Trophoblast cell (in vitro differentiated cells and primary cell): ENCODE measurements at places on chromosomes 12 and 14.
A peak's percentile ranks its signal among the peaks of the same experiment; 100 is the strongest.

- no peak overlapping the region for H3K4me3 ChIP-seq
- no peaks in the 10 kb centered on the region for H3K27me3 ChIP-seq
- H3K36me3 ChIP-seq, result no peaks in the 10 kb centered on the region
- no peak for DNase-seq
- H3K4me1 ChIP-seq, result no peaks in the 10 kb centered on the region
Measured at GRCh38 chr12:26939953-26940352, 1.7 kb downstream of the FGFR1OP2 start.

DNA sequence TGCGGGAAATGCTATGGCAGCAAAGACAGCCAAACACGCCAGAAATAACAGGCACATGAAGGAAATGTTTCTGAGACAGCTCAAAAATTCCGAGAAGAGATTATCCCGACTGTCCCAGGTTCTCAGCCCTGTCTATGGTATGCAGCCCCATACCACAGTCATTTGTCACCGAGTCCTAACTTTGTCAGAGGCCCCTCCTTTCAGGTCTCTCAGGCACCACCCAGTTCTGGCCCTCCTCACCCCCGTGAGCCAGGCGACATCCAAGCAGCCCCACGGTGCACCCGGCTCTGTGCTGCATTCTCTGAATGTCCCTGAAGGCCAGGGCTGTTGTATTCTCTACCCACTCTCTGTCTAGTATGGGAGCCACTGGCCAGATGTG is 24.0 kb downstream of the SSH1 start:
- peak; percentile 75 for DNase-seq
- H3K36me3 ChIP-seq, result peaks cover 51% of the 10 kb centered on the region
- H3K27me3 ChIP-seq, result no peaks in the 10 kb centered on the region

GRCh38 chr12:50566066-50566465 is 61.3 kb downstream of the DIP2B start:
- H3K4me1 ChIP-seq, result peaks cover 6% of the 10 kb centered on the region
- no peaks in the 10 kb centered on the region for H3K36me3 ChIP-seq

DNA sequence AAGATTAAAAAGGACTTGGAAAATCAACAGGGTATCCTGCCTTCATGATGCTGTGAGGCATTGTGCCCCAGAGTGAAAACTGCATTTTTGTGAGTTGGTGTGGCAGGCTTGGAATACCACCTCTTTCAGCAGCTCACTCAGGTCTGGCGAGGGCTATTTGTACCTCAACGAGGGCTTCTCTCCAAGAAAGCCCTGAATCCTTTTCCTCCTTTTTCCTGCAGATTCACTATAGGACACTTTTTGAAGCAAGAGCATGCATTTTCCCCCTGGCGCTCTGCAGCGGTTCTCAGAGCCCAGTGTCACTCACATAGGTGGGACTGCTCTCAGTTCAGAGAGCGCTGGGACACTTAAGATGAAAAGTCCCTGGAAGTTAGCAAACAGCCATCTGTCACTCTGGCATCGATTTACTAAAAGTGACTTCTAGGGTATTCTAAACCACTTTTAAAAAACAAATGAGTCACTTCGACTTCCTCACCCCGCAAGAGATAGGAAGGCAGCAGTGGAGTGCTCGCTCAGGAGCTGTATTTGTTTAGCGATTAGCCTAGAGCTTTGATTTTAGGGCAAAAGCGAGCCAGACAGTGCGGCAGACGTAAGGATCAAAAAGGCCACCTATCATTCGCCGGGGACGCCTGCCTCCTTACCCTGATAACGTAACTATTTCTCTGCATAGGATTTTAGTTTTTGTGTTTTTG is 782 bp upstream of the LGR5 start:
- H3K27ac ChIP-seq, result no peak overlapping the region
- peaks cover 40% of the 10 kb centered on the region for H3K27me3 ChIP-seq
- peaks cover 13% of the 10 kb centered on the region for H3K4me1 ChIP-seq
- no peak overlapping the region for H3K4me3 ChIP-seq
- peaks cover 2% of the 10 kb centered on the region for H3K36me3 ChIP-seq

- no peak for DNase-seq
- no peak overlapping the region for H3K27ac ChIP-seq
- no peaks in the 10 kb centered on the region for H3K27me3 ChIP-seq
- no peak overlapping the region for H3K4me3 ChIP-seq
- H3K36me3 ChIP-seq, result no peaks in the 10 kb centered on the region
Measured at GRCh38 chr12:5308216-5308615, 123.7 kb upstream of the NTF3 start.

DNA sequence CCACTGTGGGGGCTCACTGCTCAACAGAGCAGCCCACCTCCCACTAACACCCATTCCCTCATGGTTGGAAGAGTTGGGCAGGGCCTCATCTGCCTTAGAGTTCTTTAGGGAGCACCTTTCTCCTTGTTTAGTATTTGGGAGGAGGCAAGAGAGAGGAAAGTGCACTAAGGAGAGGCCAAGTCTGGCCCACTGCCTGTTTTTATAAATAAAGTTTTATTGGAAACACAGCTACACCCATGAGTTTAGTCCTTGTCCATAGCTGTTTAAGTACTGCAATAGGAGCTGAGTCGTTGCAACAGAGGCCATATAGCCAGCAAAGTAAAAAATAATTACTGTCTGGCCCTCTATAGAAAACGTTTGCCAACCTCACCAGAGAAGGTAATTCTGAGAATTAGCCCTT is 63.9 kb downstream of the C14orf132 start:
- no peak for DNase-seq
- peaks cover 35% of the 10 kb centered on the region for H3K4me1 ChIP-seq
- no peaks in the 10 kb centered on the region for H3K27me3 ChIP-seq
- no peaks in the 10 kb centered on the region for H3K36me3 ChIP-seq

DNA sequence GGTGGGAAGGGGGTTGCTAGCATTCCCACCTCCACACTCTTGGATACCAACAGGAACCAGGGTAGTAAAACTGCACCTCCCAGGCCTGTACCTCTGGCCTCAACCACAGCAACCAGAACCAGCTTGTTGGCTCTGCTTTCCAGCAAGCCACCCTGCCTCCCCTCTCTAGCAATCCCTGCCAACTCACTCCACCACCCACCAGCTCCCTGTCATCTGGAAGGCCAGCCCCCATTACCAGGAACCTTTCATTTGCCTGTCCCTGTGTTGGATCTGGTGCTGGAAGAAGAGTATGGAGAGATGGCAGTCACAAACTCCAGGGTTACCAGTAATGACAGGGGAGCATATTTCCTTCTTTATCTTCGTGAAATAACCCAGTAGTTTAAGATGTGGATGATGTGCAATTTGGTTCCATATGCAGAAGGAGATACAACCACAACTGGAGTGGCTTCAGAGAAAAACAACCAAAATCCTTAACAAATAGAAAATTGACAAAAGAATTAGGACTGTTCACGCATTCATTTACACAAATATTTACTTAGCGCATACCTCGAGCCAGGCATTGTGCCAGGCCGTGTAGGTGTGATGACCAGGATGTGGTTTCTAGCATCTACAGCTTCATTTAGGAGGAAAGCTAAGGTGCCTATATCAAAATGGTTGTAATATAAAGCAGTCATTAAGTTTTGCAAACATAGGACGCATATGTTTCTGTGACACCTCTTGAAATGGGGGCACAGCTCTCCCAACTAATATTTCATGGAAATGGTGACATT is 3.4 kb downstream of the B4GALNT3 start:
- no peak for DNase-seq
- H3K27me3 ChIP-seq, result peaks cover 25% of the 10 kb centered on the region
- H3K36me3 ChIP-seq, result no peaks in the 10 kb centered on the region
- H3K4me1 ChIP-seq, result peaks cover 6% of the 10 kb centered on the region

DNA sequence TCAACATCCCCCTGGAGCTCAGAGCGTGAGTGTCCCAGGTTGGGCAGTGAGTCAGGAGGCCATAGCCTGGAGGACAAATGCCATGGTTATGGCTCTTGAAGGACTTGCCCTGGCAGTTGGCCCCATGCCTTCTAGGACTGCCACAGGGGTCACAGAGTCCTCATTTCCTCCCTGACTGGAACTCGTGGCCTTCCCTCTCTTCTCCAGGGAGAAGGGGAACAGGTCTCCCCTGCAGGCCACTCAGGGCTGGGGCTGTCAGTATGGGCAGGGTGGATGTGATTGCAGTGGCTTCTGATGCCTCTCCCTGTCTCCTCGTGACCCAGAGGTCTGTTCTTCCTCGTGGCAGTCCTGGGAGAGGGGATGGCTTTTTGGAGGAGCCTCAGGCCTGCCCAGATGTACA is 70.7 kb downstream of the ADCK1 start:
- H3K4me3 ChIP-seq, result no peak overlapping the region
- DNase-seq, result no peak
- no peak overlapping the region for H3K27ac ChIP-seq

DNA sequence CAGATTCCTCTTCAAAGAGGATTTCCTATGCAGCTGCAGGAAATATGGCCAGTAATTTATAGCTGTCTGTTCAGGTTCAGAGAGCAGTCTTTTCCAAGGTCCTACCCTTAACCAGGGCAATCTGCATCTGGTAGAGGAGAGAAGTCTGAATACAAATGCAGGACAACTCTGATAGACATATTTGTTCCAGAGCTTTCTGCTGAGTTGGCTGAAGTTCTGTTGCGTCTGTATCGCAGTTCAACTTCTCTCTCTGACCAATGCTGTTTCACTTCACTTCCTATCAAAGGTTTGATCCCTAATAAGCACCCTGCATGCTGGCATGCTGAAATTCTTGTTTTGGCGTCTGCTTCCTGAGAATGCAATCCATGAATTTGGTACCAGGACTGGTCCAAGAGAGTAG is 14.0 kb upstream of the CCDC91 start:
- DNase-seq, result no peak
- H3K27ac ChIP-seq, result no peak overlapping the region
- H3K4me1 ChIP-seq, result no peaks in the 10 kb centered on the region
- no peaks in the 10 kb centered on the region for H3K27me3 ChIP-seq
- no peaks in the 10 kb centered on the region for H3K36me3 ChIP-seq
- no peak overlapping the region for H3K4me3 ChIP-seq

- H3K36me3 ChIP-seq, result no peaks in the 10 kb centered on the region
- H3K27me3 ChIP-seq, result no peaks in the 10 kb centered on the region
- no peaks in the 10 kb centered on the region for H3K4me1 ChIP-seq
- H3K27ac ChIP-seq, result no peak overlapping the region
- H3K4me3 ChIP-seq, result no peak overlapping the region
- DNase-seq, result no peak
Measured at GRCh38 chr14:42174357-42174756, 567.7 kb downstream of the LRFN5 start.

DNA sequence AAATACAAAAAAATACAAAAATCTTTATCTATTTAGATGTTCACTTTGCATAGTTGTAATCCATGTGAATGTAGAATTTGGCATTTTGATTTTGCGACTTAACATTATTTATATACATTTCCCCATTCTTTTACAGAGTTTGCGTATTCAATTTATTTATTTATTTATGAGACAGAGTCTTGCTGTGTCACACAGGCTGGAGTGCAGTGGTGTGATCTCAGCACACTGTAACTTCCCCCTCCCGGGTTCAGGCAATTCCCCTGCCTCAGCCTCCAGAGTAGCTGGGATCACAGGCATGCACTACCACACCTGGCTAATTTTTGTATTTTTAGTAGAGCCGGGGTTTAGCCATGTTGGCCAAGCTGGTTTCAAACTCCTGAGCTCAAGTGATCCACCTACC is 25.3 kb upstream of the STRN3 start:
- no peaks in the 10 kb centered on the region for H3K36me3 ChIP-seq
- DNase-seq, result no peak
- H3K4me3 ChIP-seq, result no peak overlapping the region
- H3K4me1 ChIP-seq, result no peaks in the 10 kb centered on the region
- H3K27ac ChIP-seq, result no peak overlapping the region

DNA sequence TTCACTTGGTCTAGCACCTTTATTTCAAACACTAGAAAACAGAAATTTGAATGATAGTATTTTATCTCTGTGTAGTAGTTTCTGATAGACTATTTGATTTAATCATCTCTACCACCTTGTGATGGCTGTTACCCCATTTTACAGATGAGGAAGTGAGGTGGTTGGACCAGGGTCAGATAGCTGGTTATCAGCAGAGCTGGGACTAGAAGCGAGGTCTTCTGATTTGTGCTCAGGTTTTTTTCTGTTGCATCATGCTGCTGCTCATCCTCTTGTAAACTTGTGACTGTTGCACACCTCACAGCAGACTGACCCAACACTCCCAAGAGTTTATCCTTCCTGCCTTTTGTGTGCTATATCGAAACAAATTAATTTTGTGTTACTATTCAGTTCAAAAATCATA is 10.1 kb upstream of the MANSC4 start:
- H3K36me3 ChIP-seq, result peaks cover 30% of the 10 kb centered on the region
- H3K4me3 ChIP-seq, result no peak overlapping the region
- H3K27me3 ChIP-seq, result no peaks in the 10 kb centered on the region
- no peaks in the 10 kb centered on the region for H3K4me1 ChIP-seq
- DNase-seq, result no peak
- H3K27ac ChIP-seq, result no peak overlapping the region

DNA sequence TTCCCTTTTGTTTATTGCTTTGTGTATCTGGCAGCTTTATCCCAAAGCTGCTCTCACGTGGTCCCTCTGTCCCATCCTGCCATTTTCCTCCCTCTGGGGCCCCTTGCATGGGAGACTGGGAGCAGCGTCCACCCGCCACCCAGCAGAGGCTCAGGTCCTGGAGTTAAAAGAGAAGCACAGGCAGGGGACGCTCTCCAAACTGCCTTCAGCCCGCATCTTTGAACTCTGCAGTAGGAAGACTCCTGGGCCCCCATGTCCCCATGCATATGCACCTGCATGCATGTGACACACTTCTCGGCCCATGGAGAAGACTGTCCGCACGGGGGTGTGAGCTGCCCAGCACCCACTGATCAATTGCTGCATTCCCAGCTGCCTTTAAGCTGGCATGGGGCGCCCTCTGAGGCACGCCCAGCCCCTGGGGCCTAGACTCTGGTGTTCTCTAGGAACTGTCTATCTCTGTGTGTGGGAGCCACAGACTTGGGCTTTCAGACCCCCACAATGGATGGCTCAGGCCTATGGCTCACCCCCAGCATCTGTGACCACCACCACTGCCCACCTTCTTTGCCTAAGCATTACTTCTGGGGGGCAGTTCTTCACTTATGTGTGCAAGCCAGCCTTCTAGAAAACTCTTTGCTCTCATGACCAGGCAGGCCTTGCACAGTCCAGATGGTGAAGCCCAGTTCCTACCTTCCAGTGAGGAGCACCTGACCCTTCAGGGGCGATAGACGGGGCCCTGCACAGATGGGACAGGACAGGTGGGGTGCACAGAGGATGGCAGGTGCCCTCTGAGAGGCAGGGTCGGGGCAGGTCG is 96.1 kb upstream of the DIO3 start:
- no peaks in the 10 kb centered on the region for H3K36me3 ChIP-seq
- H3K27me3 ChIP-seq, result no peaks in the 10 kb centered on the region
- DNase-seq, result no peak
- H3K4me3 ChIP-seq, result no peak overlapping the region
- no peak overlapping the region for H3K27ac ChIP-seq
